ENCODE measurements at places on chromosomes 7 and 10.

DNA sequence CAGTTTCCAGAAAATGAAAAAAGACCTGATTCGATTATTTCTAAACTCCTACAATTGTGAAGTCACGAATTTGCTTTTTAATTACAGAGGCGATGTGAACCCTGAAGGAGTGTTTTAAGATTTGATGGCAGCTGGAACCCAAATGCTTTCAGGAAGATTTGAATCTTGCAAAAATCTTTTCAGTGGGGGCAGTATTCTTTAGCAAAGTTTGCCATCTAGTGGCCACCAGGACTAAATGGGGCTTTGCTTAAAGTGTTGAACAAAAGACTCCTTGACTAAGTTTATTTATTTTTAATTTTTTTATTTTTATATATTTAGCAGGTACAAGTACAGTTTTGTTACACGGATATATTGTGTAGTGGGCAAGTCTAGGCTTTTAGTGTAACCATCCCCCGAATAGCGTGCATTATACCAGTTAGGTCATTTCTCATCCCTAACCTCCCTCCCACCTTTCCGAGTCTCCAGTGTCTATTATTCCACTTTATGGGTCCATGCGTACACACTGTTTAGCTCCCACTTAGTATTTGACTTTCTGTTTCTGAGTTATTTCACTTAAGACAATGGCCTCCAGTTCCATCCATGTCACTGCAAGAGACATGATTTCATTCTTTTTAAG is 98.8 kb downstream of the CACNB2 start:
- no peak for DNase-seq

DNA sequence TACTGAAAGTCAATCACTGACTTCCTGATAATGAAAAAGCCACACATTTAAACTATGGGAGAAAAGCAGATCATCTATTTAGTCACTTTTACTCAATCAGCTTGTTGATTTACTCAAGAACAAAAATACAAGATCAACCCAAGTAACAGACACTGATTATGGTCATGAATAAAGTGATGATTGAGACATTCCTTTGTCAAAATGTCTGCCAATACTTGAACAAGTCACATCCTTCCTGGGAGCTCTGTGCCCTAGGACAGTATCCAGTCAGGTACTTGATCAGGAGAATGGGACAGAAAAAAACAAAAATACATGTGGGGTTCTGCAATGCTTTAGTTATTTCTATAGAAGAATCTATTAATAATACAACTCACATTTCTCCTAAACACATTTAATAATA is 150.0 kb upstream of the NEBL start:
- DNase-seq = no peak

GRCh38 chr7:135710417-135711138 is 17.4 kb downstream of the SLC13A4 start:
- no peak for DNase-seq

DNA sequence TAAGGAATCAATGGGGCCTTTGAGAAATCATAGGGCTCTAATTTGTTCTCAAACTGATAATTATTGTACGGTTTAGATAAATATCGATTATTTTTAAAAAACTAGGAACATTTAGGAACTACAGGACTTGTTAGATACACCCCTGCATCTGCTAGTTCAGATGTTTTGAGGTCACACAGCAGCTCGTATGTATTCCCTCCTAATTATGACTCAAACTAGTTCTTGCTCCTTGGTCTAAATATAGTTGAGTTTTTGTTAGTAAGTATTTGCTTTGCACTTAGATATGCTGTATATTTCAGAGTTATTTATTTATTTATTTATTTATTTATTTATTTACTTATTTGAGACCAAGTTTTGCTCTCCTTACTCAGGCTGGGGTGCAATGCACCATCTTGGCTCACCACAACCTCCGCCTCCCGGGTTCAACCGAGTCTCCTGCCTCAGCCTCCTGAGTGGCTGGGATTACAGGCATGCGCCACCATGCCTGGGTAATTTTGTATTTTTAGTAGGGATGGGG is 22.7 kb downstream of the PTER start:
- no peak for DNase-seq

- DNase-seq = no peak
These were observed 85.5 kb downstream of the GLRX3 start for GRCh38 chr10:130221456-130222375.

- no peak for DNase-seq
These were observed 341.3 kb upstream of the SEMA3C start for GRCh38 chr7:81260152-81260551.

DNA sequence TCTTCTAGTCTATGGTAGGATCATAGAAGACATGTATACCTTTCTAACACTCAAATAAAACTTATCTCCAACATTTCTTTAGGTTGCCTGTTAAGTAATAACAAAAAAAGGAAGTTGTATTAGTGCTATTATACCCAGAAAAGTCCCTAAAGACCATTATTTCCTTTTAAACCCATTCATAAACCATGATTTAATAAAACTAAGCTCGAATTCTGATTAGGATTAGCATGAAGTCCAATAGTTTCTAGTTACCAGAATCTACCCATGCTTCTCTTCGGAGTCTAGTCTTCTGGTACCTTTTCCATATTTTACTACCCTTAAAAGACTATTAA is 62.7 kb downstream of the USP6NL start:
- no peak for DNase-seq

- DNase-seq = no peak
These were observed 1000.7 kb upstream of the LRRN3 start for GRCh38 chr7:110090110-110090820.

GRCh38 chr10:59055045-59055444 is 121.4 kb upstream of the PHYHIPL start:
- no peak for DNase-seq

DNA sequence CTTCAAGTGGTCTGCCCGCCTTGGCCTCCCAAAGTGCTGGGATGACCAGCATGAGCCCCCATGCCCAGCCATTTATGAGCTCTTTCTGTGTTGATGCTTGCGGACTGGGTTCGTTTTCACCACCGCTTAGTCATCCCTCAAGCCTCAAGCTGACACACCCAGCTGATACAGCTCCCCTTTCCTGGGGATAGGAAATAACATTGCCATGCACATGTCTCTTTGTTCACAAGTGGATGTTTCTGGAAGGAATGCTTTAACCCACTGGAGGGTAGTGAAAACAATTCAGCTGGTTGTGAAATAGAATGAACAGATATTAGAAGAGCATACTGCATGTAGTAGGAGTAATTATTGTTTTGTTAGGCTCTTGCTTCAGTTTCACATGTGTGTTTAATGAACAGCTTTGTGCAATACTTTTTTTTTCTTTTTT is 8.5 kb upstream of the METTL27 start:
- no peak for DNase-seq

- no peak for DNase-seq
These were observed 239.8 kb downstream of the SUGCT start for GRCh38 chr7:40374575-40374974.

DNA sequence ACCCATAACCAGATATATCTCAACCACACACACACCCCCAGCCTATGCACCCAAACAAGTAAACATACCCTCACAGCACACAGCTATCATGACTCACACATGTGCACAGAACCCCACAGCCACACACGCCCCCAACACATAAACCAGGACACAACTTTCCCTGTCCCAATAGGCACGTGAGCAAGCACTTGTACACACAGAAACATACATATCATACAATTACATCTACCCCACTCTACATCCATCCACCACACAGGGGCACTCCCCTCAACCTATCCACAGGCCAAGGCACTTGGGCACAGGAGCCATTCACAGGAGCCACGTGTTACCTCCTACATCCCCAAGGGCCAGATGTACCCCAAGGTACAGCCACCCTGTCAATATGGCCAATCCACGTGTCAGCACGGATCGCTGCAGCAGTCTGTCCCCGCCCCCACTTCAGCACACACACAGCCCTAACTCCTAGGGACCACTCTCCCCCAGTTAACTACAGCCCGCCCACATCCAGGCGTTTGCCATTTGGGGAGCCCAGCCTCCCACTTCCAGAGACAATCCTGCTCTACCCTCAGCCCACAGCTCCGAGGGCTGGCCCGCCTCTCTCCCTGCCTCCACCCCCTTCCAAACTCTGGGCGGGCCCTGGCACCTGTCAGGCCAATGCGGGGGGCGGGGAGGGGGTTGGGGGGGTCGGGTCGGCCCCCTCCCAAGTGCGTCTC is 163.5 kb downstream of the SH3PXD2A start:
- DNase-seq = no peak

DNA sequence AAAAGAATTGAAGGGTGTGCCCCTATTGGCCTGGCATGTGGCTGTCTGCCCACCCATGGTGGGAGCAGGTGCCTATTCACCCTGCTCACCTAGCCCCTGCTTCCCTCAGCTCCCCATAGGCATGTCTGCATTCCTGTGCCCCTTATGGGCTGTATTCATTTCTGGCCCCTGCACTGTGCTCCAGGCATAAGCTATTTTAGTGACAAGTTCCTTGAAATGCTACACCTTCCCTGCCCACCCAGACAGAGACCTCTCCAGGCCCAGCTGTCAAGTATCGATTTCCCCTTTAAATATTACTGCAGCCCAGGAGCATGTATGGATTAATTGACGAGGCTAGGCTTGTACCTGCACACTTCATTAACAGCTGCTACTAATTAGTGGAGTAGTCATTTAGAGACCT is 235.4 kb downstream of the RPS24 start:
- DNase-seq = no peak

GRCh38 chr7:94434042-94434441 is 39.3 kb downstream of the COL1A2 start:
- DNase-seq = no peak

- no peak for DNase-seq
These were observed 294.1 kb downstream of the GLRX3 start for GRCh38 chr10:130430291-130430690.

DNA sequence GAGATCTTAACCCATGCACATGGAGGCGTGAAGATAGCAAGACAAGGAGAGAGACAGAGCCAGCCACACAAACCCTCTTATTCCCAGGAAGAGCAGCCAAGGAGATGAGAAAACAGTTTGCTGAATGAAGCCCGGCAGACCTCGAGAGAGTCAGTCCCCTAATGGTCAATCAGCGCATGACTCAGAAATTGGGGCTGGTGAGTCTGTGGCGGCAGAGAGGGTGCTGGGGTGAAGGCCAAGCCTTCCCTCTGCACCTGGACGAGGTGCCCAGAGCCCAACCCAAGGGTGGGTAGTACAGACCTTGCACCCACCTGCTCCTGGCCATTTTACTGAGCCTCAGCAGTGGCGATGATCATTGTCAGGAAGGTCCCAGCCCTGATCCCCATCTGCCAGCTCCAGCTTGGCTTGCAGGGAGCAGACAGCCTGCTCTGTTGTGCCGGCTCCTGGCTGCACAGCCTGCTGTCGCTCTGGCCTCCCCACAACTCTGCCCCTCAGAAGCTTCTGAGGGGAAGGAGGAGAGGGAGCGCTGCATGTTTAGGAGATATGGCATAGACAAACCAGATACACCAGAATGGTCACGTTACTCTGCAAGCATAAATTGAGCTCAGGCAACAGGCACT is 256.6 kb downstream of the RPS24 start:
- no peak for DNase-seq

- no peak for DNase-seq
These were observed 321.3 kb downstream of the CACNA2D1 start for GRCh38 chr7:82122275-82122674.

- DNase-seq = no peak
These were observed 2.0 kb downstream of the WDR91 start for GRCh38 chr7:135209225-135209834.

GRCh38 chr10:99369126-99369525 is 40.0 kb downstream of the CNNM1 start:
- no peak for DNase-seq

DNA sequence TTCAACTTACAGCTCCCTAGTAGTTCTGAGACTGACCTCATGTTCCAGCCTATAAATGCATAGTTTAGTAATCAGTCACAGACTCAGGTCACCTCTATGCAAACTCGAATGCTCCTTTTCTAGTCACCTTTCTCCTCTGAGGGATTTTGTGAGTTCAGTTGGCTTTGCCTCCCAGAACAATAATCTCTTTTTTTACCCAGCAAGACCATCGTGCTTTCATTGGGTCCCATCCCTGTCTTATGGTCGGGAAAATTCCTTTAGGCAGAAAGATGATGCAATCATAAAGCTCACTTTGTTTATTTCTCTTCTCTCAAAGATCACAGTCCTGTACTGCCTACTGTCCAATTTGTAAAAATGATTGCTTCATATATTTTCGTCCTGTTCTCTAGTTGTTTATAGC is 38.4 kb downstream of the TWIST1 start:
- no peak for DNase-seq

DNA sequence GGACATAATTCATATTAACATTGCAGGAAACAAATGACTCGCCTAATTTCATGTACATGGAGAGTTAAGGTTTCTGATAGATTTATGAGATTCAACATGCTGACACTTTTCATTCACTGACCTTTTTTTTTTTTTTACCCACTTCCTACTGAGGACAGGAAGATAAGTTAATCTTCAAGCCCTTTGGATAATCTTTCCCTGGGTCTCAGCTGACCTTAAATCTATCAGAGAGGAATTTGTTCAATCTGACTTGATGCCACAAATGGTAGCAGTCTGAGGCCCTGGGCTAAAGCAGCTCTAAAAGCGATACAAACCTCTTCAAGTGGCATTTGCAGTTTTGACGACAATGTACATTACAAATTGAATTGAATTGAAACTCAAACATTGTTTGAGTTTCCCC is 493.3 kb upstream of the SORCS1 start:
- no peak for DNase-seq

GRCh38 chr7:66967029-66967428 is 28.4 kb downstream of the SBDS start:
- no peak for DNase-seq

- DNase-seq = no peak
These were observed 111.1 kb downstream of the DOCK1 start for GRCh38 chr10:127016331-127016730.

DNA sequence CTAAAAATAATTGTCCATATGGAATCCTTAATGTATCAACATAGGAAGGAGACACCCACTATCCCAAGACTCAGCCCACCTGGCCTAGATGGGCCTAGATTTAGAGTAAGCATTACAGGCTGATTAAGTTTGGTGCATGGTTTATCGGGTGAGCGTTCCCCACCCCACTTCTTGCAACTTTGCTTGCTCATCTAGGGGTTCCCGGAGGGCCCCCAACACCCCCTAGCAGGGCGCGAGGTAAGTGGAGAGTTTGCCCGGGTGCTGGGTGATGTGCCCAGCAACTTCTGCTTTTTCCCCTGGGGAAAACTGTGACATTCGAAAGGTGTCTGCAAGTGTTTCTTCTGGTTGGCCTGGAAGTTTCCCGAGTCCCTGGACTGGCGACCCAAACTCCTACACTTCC is 31.7 kb downstream of the SKIDA1 start:
- DNase-seq = no peak

GRCh38 chr7:151851782-151852181 is 25.1 kb downstream of the PRKAG2 start:
- DNase-seq = no peak

DNA sequence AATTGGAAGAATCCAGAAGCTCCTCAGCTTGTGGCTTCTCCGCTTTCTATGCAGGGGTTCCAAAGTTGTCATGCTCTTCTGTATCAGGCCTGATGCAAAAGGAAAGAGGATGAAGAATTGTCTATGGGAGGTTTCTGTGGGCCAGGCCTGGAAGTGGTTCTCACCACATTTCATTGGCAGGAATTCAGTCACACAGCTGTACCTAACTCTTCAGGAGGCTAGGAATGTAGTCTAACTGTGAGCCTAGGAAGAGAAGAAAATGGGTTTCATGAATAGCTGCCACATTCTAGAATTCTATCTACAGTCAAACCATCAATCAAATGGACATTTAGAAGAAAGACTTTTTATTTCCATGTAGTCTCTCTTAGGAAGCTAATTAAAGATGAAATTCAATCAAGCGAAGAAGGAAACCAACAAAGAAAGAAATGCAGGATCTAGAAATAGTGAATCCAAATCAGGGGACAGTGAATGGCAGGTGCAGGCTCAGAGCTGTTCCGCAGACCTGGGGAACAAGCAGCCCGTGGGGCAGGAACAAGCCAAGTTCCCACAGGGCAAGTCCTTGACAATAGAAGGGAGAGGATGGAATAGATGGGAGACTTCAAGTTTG is 25.4 kb upstream of the USP6NL start:
- DNase-seq = no peak

All from NCI-H187 treated with DMSO at 0.1 percent for 48 hours (cell line).